T-helper 17 cell (primary cell): ENCODE measurements at places on chromosomes 7 and 10. TPM values are rescaled to one million over a fixed set of nuclear protein-coding genes. Genes with fewer than 3 reads are reported as not detected.

DNA sequence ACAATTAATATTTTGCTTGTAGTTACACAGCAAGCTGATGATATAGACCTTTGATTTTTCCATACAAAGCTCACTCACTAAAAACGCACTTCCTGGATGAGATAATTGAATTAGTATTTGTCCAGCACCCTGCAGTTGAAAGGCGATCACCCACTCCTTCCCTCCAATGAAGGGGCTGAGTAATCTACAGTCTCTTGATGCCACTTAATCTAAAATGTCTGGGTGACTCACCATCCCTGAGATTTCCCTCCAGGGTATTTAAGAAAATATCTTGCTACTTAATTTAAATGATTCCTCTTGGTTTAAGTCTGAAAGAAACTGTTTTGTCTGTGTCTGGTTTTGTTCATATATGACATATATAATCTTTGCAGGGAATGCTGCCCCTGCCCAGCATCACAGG is 515.3 kb downstream of the GRID1 start:
- H3K4me3 ChIP-seq, result no peak overlapping the region
- H3K36me3 ChIP-seq, result no peaks in the 10 kb centered on the region

SSBP1 gene
- 81.3 TPM for total RNA-seq

GPR146 gene
- total RNA-seq, result 22.2 TPM

ADAMTS14 gene
- total RNA-seq, result not detected

- H3K27me3 ChIP-seq, result no peaks in the 10 kb centered on the region
- peaks cover 47% of the 10 kb centered on the region for H3K4me1 ChIP-seq
- peaks cover 2% of the 10 kb centered on the region for H3K36me3 ChIP-seq
- peak overlapping the region; percentile 78 for H3K4me3 ChIP-seq
- no peak for DNase-seq
Measured at GRCh38 chr10:26479766-26480492, 41.8 kb downstream of the APBB1IP start.

IQCE gene
- total RNA-seq, result 9.0 TPM

- no peak for DNase-seq
- H3K27me3 ChIP-seq, result peaks cover 54% of the 10 kb centered on the region
- H3K27ac ChIP-seq, result no peak overlapping the region
Measured at GRCh38 chr7:4957847-4958476, 1.0 kb downstream of the MMD2 start.

DNA sequence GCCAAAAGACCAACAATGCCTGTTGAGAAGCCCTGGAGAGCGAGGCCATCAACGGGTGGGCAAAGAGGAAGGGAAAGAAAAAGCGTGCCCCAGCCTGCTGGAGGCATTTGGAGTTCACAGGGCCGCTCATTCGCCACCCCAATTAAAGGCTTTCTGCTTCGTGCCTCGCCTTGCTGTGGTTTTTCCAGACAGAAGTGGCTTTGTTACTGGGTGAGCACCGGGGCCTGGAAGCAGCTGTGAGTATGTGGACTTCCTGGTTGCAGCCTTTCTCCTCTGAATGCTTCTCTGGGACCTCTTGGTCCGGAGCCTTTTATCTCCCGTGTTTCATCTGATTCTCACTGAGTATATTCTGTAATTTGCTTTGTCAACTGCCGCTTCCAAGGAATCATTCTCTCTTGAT is 118.1 kb upstream of the EGR2 start:
- no peak overlapping the region for H3K4me3 ChIP-seq
- DNase-seq, result no peak
- H3K4me1 ChIP-seq, result peaks cover 2% of the 10 kb centered on the region
- peaks cover 23% of the 10 kb centered on the region for H3K27me3 ChIP-seq
- H3K36me3 ChIP-seq, result no peaks in the 10 kb centered on the region
- H3K27ac ChIP-seq, result no peak overlapping the region

DNA sequence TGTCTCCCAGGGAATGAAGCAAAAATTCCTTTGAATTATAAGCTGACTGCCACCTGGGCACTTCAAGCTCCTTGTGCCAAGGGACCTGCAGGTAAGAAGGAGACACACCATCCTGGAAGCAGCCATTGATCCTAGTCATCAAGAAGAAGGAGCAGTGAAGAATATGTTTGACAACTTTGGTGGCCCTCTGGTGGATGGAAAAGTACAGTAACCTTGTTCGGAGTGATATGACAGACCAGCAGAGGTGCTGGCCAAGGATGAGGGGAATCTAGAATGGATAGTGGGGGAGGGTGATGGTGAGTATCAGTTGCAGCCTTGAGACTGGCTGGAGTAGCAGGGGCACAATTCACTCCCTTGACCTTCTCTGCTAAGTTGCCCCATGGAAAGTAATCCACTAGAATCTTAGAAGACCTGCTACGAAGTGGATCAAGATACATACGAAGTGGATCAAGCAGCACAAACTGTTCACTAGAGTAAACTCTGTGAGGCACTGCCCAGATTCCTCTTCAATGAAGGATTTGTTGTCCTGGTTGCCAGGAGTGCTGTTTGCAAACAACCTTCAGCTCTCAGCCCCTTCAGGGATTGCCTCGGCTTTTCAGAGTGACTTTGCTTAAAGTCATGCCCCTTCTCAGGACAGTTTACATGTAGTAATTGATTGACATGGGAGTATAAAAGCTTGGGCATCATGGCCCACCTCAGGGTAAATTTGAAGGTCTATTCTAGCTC is 44.8 kb upstream of the ORC5 start:
- H3K27ac ChIP-seq, result no peak overlapping the region
- no peak overlapping the region for H3K4me3 ChIP-seq
- no peak for DNase-seq

- no peak overlapping the region for H3K27ac ChIP-seq
- peaks cover 43% of the 10 kb centered on the region for H3K27me3 ChIP-seq
- DNase-seq, result no peak
- H3K4me3 ChIP-seq, result no peak overlapping the region
Measured at GRCh38 chr10:125016123-125016522, 74.2 kb downstream of the ZRANB1 start.

- DNase-seq, result no peak
- no peaks in the 10 kb centered on the region for H3K36me3 ChIP-seq
- no peak overlapping the region for H3K27ac ChIP-seq
- H3K4me1 ChIP-seq, result no peaks in the 10 kb centered on the region
- no peak overlapping the region for H3K4me3 ChIP-seq
Measured at GRCh38 chr7:14085901-14086300, 96.4 kb upstream of the ETV1 start.

DNA sequence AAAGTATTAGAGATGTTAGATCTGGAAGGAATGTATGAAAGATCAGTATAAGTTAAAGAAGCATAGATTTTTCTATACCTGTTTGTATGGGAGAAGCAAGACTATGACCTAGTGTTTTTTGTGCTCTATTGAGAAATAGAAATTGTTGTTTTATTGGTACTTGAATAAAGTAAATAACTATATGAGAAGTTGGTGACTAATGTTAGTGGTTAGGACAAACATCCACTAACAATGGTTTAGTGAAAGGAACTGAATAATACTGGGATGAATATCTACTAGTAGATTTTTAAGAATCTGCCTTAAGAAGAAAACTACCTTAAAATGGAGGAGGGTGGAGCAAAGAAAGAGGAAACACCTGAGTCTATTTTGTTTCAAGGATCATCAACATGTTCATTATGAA is 521.1 kb upstream of the POT1 start:
- H3K4me3 ChIP-seq, result no peak overlapping the region
- no peaks in the 10 kb centered on the region for H3K36me3 ChIP-seq
- H3K4me1 ChIP-seq, result no peaks in the 10 kb centered on the region
- no peak overlapping the region for H3K27ac ChIP-seq
- H3K27me3 ChIP-seq, result no peaks in the 10 kb centered on the region

DNA sequence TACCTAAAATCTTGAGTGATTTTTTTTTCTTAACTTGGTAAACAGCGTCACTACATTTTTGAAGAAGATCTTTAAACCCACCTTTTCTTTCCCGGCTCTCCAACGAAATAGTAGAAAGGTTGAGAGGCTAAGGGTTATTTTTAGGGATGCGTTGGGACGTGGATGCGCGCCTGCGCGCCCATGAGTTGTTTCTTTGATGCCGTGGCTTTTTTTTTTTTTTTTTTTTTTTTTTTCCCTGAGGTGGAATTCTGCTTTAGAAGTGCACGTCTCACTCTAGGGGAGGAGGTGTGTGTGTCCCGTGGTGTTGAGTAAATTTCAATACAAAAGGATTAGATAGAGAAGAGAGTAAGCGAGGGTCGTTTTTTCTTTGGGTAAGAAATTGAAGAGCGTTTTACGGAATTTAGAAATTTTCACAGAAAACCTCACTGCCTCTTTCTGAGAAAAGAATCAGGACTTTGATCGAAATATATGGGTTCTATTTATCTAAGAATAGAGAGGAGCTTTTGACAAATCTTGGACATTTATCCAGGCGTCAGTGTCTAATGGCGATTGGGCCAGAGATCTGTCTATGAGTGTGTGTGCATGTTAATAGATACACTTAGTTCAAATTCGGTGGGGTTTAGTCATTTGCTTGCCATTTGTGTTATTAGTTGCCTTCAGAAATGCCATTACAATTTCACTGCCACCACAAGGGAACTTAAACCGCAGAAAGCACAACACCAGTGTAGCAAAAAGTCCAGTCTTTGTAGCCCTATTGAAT is 1.2 kb upstream of the SP8 start:
- no peak for DNase-seq
- peaks cover 9% of the 10 kb centered on the region for H3K4me1 ChIP-seq
- peaks cover 65% of the 10 kb centered on the region for H3K27me3 ChIP-seq

HOXA10 gene
- not detected for total RNA-seq

DNA sequence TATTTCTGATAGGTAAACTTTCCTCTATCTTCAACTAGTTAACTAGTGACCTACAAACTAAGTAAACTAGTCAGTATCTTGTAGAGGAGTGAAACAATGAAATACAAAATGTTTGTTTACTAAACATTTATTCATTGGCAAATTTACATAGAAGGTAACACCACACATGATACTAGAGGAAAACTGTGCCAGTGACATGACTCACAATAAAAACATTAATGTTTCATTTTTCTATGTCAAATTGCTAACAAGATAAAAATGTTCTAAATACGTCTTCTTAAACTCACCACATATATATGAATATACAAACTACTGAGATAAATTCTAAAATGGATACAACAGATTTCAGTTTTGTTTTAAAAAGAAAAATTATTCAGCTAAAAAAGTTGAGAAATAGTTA is 471.3 kb downstream of the PARD3 start:
- peaks cover 10% of the 10 kb centered on the region for H3K4me1 ChIP-seq
- H3K4me3 ChIP-seq, result no peak overlapping the region
- no peak for DNase-seq

- peaks cover 7% of the 10 kb centered on the region for H3K4me1 ChIP-seq
- peaks cover 5% of the 10 kb centered on the region for H3K36me3 ChIP-seq
- H3K27me3 ChIP-seq, result no peaks in the 10 kb centered on the region
- no peak overlapping the region for H3K4me3 ChIP-seq
- no peak for DNase-seq
Measured at GRCh38 chr7:156765901-156766656, 125.5 kb downstream of the RNF32 start.

GRCh38 chr7:137506031-137506430 is 162.5 kb upstream of the PTN start:
- H3K4me3 ChIP-seq, result no peak overlapping the region
- no peaks in the 10 kb centered on the region for H3K4me1 ChIP-seq
- H3K27ac ChIP-seq, result no peak overlapping the region
- no peaks in the 10 kb centered on the region for H3K36me3 ChIP-seq
- no peak for DNase-seq

GRCh38 chr10:133109711-133110110 is 22.0 kb downstream of the ADGRA1 start:
- H3K27ac ChIP-seq, result no peak overlapping the region
- no peak overlapping the region for H3K4me3 ChIP-seq

GRCh38 chr7:127525866-127526480 is 59.4 kb downstream of the GCC1 start:
- no peak overlapping the region for H3K4me3 ChIP-seq
- no peak for DNase-seq
- no peaks in the 10 kb centered on the region for H3K4me1 ChIP-seq
- H3K27ac ChIP-seq, result no peak overlapping the region
- peaks cover 12% of the 10 kb centered on the region for H3K27me3 ChIP-seq
- H3K36me3 ChIP-seq, result no peaks in the 10 kb centered on the region

DNA sequence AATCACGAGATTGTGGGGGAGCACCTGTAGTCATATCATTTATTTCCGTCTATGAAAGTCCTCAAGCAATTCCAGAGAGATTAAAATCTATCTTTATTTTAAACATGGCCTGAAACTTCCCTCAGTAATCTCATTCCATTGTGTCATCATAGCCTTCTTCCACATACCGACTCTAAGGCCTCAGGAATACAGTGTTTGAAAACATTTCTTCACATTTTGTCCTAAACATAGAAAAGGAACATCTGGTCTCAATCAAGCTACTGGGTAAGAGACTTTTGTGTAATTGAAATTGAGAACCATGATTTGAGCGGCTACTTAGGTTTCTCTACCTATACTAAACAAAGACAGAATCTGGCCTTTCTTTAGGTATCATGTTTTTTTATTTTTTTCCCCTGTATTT is 78.0 kb upstream of the ELMO1 start:
- H3K4me3 ChIP-seq, result no peak overlapping the region
- H3K4me1 ChIP-seq, result no peaks in the 10 kb centered on the region
- no peak for DNase-seq
- no peak overlapping the region for H3K27ac ChIP-seq
- peaks cover 3% of the 10 kb centered on the region for H3K36me3 ChIP-seq

DHTKD1 gene
- total RNA-seq, result 8.9 TPM

DNA sequence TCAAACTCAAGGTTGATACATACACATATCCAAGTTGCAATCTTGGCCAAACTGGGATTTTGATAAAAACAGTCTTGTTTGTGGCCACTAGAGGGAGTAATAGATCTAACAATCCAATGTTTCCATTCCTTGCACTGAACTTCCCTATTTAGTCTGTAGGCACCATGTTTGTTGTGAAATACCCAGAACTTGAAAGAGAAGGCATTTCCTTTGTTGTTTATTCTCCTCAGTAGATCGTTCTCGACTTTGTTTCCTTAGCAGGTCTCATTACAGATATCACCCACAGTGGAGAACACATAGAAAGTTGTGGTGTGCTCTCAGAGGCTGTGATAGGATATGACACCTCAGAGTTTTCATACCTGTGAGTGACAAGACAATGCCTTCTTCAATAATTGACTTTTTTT is 70.3 kb upstream of the MXI1 start:
- no peaks in the 10 kb centered on the region for H3K36me3 ChIP-seq
- H3K4me1 ChIP-seq, result peaks cover 20% of the 10 kb centered on the region
- peak overlapping the region; percentile 57 for H3K27ac ChIP-seq
- H3K4me3 ChIP-seq, result no peak overlapping the region

ZNF273 gene
- total RNA-seq, result 5.9 TPM

- peaks cover 6% of the 10 kb centered on the region for H3K27me3 ChIP-seq
- H3K27ac ChIP-seq, result no peak overlapping the region
- H3K36me3 ChIP-seq, result peaks cover 2% of the 10 kb centered on the region
- no peak for DNase-seq
Measured at GRCh38 chr10:109981650-109982049, 26.1 kb upstream of the ADD3 start.

- no peaks in the 10 kb centered on the region for H3K27me3 ChIP-seq
- no peak overlapping the region for H3K4me3 ChIP-seq
- no peak for DNase-seq
- H3K36me3 ChIP-seq, result no peaks in the 10 kb centered on the region
- no peak overlapping the region for H3K27ac ChIP-seq
Measured at GRCh38 chr7:40643664-40644063, 508.9 kb downstream of the SUGCT start.
